ENCODE measurements at places on chromosomes 7 and 10.
A peak's percentile ranks its signal among the peaks of the same experiment; 100 is the strongest.

GRCh38 chr10:12605580-12606405, 256.4 kb downstream of the CAMK1D start:
- peak; percentile 44 for DNase-seq

GRCh38 chr10:30701451-30702173, 72.1 kb upstream of the LYZL2 start:
- DNase-seq = peak; percentile 48

GRCh38 chr7:12719141-12719919, 31.9 kb downstream of the ARL4A start:
- no peak for DNase-seq

DNA sequence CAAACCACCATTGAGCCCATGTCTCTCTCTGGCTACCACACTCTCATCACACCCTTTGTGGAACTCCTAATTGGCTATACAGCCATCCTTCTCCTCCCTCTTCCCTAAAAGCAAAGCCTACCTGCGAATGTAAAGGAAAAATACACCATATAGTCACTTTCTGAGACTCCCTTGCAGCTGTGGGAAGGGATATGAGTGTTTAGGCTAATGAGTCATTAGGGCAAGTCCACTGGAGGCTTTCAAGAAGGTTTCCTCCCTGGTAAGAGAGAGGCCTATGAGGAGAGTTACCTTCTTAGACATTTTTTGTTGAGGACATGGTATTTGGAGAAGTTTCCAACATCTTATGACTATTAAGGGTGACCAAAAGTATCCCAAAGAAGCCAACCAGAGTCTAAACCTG, 4.1 kb upstream of the TMEM243 start:
- no peak for DNase-seq

GRCh38 chr10:50310560-50311174, 59.4 kb upstream of the ASAH2 start:
- DNase-seq = no peak

DNA sequence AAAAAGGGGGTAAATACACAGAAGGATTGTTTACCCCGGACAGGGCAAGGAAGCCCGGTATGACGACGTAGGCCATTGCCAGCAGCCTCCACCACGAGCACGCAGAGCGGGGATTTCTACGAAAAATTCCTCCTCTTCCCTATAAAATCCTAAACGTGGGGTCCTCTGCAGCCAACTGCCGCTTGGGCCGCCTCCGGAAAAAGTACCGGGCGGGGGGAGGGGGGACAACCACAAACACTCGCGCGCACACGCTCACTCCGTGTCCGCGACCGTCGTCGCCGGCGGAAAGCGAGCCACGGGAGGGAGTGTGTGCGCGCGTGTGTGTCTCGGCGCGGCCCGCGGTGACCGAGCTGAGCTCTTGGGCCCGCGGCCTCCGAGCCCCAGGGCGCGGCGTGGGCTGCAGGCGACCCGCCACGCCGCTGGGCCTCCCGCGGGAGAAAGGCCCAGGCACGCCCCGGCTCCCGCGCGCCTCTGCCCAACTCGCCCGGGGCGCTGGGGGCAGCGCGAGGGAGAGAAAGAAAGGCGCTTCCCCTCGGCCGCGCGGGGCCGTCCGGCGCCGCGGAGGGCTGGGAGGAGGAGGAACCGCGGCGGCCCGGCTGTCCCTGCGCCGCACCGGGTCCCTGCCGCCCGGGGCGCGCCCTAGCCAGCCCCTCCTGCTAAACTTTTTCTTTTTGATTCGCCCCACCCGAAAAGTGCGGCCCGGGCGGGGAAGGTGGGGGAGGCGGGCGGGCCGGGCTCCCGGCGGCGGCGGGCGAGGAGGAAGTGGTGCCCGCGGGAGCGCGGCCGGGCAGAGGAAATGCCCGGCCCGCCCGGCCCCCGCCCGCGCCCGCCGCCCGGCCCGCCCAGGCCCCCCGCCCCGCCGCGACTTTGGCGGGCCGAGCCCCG, 1.5 kb downstream of the CTBP2 start:
- no peak for DNase-seq

DNA sequence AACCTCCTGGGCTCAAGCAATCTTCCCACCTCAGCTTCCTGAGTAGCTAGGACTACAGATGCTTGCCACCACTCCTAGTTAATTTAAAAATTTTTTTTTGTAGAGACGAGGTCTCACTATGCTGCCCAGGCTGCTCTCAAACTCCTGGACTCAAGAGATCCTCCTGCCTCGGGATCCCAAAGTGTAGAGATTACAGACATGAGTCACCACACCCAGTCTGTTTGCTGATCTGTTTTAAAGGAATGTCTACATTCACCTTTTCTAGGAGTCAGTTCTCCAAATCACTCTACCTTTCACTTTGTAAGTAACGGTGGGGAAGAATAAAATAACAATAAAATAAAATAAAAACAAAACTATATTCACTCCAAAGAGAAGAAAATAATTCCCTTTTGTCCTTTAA, 86.6 kb upstream of the AGBL3 start:
- DNase-seq = no peak
